ENCODE measurements at places on chromosomes 11 and 22.
A peak's percentile ranks its signal among the peaks of the same experiment; 100 is the strongest.

DNA sequence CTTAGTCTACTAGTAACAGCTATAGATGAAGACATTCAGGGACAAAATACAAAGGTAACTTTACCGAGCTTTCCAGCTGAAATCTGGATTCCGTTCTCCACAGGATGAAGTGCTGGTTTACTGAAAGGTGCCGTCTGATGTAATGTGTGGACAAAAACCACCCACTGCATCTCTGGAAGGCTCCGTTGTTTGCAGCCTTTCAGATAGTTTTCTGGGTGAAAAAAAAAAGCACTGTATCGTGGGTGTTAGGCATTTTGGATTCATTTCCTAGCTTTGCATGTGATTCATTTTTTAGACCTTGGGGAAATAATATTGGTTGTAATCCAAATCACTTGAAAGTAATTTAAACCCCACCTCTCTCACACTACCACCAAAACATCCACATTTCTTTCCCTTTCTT, 10.4 kb downstream of the JAM3 start:
- no peak for DNase-seq

DNA sequence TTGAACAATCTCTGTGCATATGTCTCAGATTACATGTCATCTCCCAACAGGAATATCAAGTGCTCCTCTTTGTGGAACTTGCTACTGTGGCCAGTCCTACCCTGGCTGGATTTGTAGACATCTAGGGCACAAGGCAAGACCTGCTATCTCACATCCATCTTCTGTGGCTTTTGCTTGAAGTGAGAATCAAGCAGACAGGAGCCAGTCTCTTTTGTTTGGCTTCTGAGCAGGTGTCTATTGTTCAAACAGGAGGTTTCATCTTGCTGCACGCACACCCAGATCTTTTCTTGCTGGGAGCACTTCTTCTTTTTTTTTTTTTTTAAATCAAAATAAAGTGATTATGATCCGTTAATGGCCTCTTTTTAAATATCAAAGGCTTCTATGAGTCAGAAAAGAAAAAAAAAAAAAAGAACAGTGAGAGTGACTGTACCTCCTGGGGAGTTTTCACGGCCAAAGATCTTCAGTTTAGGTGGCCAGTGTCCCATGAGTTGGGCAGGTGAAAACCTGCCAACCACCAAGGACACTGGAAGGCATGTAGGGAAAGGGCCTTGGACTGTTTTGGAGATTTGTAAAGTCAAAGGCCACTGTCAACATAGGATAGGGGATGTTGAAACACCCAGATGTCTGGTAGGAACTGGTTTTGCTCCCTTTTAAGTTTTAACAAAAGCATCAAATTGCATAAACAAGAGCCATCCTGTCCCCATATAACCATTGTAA, 78.1 kb downstream of the CD44 start:
- DNase-seq = peak; percentile 35

- DNase-seq = no peak
Measured at GRCh38 chr11:69243496-69244200, 50.3 kb upstream of the MYEOV start.

- no peak for DNase-seq
Measured at GRCh38 chr11:11347592-11347991, 5.5 kb downstream of the CSNK2A3 start.

- no peak for DNase-seq
Measured at GRCh38 chr11:65743681-65744025, 23.1 kb upstream of the RNASEH2C start.

- peak; percentile 15 for DNase-seq
Measured at GRCh38 chr11:111259896-111260295, 14.4 kb downstream of the POU2AF2 start.

DNA sequence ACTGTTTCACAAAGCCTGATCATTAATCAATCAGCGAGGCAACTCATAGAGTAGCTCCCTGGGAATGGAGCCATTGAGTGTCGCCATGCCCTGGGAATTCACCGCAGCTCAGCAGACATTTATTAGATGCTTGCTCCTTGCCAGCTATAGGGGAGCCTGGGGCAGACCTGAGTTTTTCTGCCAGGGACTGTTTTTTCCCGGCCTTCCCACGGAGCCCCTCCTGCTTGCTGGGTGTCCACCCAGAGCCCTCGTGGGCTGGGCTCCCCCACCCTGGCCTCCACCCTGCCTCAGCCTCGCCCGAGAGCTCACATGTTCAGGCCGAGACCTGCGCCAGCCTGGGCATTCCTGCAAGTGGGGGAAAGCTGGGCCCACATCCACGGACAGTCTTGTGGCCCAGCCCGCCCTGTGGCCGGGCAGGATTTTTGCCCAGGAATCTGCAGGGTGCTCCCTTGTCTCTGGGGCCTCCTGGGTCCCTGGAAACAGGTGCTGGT, 64.9 kb downstream of the SMIM38 start:
- no peak for DNase-seq

DNA sequence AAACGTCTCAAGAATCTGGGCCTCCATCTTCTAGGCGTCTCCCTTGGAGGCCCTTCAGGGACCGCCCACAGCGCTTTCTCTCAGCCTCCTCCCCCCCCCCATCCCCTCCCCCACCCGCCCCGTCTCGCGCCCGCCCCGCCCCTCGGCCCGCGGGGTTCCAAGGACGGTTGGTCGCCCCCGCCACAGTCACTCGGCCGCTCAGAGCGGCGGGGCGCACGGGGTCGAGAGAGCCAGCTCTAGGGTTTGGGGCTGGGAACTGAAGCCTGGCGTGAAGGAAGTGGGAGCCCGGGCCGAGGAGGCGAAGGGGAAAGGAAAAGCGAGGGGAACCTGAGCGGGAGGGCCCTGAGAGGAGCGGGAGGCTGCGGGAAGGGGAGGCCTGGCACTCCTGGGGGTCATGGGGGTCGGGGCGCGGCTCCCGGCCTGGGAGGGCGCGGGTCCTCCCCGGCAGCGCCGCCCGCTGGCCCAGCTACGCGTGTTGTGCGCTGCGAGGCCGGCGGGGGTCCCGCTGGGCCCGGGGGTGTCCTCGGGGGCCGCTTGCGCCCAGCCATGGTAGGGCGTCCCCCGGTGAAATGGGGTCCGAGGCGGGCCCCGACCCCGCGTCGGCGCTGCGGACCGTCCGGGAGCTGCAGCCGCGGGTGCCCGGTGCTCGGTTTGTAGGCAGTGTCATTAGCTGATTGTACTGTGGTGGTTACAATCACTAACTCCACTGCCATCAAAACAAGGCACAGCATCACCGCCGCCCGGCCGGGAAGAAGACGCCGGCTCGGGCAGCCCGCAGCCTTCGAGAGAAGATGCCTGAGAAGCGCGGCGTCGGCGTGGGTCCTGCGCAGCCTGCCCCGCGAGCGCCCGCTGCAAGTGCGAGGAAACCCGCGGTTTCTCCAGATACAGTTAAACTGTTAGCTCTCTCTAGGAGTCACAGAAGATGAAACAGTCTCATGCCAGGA, at the start of gene BTG4:
Gene BTG4, minus strand, starts transcription at position 91 of the 944 bp plus-strand sequence. CDS start 13,610 bp downstream, outside the sequence.
- no peak for DNase-seq

DNA sequence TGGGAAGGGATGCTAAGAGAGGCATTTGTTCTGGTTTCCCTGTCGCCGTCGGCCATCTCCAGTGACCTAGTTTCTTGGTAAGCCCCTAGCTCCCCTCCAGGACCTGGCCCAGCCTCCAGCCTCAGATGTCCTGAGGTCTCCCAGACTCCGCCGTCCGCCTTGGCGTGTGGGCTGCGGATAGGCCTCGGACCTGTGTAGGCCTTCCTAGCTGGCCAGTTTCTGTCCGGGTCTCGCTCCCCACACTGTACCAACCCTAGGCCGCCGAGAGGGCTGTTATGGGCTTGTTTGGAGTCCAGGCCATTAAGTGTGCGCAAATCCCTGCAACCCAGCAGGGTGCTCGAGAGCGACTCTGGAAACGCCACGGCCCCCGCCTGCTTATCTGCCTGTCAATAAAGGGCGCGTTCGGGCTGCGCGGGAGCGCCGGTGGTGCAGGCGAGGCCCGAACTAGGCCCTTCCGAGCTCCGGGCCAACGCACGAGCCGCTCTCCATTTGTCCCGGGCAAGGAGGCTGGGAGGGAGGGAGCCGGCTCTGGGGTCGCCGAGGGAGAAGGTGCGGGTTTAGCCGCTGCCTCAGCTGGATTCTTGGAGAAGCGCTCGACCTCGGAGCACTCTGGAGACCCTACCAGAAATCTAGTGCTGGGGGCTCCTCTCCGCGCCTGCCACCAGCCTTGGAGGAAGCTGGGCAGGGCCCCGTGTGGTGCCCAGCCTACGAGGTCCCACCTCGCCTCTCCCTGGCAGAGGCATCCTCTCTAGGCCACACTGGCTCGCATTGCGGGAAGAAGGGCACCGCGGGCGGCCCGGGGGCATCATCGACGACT, 8.7 kb upstream of the PAX6 start:
- no peak for DNase-seq

DNA sequence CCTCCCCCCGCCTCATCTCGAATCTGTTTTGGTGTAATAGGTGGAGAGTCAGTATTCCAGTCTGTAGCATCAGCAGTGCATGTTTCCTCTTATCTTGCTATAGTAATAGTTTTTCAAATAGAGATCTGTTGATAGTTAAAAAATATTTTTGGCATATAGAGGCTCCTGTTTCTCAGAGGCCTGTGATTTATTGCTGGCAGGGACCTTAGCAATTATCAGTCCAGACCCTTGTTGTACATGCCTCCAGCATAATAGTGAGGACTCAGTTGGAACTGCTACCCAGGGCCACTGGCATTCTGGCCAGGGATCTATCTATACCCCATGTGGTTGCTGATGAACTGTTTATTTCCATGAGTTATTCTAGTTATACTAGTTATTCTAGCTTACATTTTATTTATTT, 52.6 kb downstream of the SPECC1L start:
- no peak for DNase-seq

GRCh38 chr22:26835929-26836528, 178.6 kb downstream of the MIAT start:
- peak; percentile 63 for DNase-seq

DNA sequence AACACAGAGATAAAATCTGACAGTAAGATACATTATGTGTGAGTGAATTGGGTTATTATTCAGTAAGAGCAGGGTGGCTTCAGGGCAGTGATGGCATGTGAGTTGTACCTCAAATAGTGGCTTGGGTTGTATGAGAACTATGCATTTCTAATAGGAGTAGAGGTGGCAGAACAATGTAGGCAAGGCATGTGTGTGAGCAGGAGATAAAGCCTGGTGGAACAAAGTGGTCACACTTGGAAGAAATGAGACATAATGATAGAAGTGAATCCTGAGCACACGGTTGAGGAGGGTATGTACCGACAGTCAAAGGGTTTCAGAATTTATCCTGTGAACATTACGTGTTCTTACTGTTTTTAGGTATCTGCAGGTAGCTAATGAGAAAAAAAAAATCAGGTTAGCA, 159.3 kb downstream of the CASP12 start:
- no peak for DNase-seq

GRCh38 chr11:77981346-77981947, 13.0 kb downstream of the INTS4 start:
- no peak for DNase-seq

DNA sequence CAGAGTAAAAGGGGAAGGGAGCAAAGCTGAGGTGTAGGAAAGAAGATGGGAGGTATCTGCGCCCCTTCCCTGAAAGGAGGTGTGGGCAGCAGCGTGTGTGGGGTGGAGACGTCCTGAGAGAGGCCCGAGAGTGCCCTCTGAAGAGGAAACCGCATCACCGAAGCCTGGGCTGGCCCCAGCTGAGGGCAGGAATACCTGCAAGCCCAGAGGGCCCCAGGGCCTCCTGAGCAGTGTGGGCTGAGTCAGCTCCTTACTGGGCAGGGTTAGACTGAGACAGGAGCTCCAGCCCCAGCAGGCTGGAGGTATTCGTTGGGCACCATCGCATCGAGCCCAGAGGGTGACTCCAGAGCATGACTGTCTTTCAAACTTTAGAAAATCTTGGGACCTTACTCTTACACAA, 534.0 kb upstream of the B3GAT1 start:
- DNase-seq = no peak

DNA sequence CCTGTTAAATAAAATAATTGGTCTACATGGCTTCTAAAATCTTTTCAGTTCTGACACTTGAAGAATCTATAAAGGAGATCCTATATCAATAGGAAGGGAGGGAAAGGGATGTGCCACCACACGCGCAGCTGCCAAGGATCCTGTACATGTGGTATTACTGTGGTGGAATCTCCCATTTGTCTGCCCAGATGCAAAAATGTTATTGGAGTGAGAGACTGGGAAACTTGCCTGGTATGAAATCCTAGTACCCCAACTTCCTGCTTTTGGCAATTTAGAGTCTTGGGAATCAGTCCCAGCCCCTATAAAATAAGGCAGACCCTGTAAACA, 81.9 kb upstream of the PICALM start:
- DNase-seq = no peak

DNA sequence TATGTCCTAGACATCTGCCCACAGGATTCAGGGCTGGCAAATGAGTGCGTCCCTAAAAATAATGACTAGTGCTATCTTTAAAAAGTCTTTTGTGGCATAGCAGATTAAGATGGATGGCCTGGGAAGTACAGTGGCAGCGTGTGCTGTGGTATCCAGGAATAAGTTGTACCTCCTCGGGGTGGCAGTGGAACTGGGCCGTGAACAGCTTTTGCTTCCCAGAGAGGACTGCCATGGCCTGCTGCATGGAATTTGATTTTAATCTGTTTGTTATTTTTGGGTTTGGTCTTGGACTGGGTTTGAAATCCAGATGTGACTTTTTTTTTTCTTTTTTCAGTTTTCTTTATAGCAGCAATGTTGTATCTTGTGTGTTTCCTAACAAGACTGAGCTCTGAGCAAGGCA, 71.3 kb upstream of the PARVG start:
- DNase-seq = no peak

DNA sequence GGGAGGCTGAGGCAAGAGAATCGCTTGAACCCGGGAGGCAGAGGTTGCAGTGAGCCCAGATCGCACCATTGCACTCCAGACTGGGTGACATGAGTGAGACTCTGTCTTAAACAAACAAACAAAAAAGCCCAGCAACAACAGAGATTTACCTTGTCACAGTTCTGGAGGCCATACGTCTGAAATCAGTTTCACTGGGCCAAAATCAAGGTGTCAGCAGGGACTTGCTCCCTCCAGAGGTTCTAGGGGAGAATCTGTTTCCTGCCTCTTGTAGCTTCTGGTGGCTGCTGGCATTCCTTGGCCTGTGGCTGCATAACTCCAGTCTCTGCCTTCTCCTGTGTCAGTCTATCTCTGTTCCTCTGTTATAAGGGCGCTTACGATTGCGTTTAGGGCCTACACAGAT, 1.5 kb downstream of the DDX10 start:
- DNase-seq = no peak

DNA sequence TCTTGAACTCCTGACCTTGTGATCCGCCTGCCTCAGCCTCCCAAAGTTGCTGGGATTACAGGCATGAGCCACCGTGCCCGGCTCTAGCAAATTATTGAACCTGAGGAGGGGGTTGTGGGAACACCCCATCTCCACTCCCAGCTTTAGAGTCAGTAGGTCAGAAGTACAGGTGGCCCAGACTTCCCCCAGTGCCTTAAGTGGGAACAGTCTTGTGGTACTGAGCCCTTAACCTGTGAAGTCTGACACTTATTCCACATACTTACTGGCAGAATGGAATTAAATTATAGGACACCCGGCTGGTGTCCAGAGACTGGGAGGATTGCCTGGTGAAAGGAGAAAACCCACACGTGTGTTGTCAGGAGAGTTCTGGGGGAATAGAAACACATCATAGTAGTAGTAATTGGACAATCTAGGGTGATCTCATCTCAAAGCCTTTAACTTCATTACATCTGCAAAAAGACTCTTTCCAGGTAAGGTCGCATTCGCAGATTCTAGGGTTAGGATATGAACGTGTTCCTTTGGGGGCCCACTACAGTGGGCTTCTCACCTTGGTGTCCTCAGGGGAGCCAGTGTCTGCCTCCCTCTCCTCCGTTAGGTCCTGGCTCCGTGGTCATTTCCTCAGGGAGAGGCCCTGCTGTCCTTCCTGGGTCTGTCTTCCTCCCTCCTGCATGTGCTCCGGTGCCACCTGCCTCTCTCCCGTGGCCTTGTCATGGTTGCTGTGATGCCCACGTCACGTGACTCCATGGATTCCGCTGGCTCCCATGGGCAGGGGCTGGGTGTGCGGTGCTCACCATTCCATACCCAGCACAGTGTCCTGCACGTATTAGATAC, 63.8 kb downstream of the BCR start:
- DNase-seq = no peak
